ENCODE measurements at places on chromosomes 1 and 21.

- DNase-seq: peak; percentile 42
These were observed 326 bp downstream of the BRWD1 start for GRCh38 chr21:39313042-39313570.

DNA sequence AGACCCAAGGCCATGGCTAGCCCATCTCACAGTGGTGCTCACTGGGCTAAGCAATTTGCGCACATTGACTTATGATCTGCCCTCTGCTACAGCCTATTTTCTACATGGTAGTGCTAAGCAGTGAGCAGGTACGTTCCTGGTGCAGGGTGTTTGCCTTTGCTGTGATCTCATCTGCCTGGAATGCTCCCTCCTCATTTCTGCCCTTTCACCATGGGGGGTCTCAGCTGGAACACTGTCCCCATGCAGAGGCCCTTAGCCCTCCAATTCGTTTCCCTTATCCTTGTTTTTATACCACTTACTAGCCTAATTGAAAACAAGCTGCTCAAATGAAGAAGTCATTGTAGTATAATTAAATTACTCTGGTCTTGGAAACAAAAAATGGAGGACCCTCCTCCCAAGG lies 2.0 kb upstream of the B3GALT5 start:
- no peak for DNase-seq

GRCh38 chr1:106846656-106847055 lies 209.8 kb upstream of the PRMT6 start:
- DNase-seq: no peak

DNA sequence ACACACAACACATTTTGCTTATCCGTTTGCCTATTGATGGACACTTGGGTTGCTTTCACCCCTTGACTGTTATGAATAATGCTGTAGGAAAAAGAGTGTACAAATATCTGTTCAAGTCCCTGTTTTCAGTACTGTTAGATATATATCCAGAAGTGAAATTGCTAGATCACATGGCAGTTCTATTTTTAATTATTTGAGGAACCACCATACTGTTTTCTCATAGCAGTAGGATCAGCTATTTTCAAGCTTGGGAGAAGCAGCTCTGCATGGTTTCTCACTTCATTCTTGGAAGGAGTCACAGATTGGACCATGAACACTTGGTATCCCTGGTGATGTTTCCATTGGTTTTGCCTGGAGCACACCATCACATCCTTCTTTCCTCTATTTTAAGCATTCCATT lies 114.4 kb upstream of the ZP4 start:
- DNase-seq: no peak

- DNase-seq: peak; percentile 4
These were observed 221.3 kb downstream of the MRPL39 start for GRCh38 chr21:25385911-25386474.

DNA sequence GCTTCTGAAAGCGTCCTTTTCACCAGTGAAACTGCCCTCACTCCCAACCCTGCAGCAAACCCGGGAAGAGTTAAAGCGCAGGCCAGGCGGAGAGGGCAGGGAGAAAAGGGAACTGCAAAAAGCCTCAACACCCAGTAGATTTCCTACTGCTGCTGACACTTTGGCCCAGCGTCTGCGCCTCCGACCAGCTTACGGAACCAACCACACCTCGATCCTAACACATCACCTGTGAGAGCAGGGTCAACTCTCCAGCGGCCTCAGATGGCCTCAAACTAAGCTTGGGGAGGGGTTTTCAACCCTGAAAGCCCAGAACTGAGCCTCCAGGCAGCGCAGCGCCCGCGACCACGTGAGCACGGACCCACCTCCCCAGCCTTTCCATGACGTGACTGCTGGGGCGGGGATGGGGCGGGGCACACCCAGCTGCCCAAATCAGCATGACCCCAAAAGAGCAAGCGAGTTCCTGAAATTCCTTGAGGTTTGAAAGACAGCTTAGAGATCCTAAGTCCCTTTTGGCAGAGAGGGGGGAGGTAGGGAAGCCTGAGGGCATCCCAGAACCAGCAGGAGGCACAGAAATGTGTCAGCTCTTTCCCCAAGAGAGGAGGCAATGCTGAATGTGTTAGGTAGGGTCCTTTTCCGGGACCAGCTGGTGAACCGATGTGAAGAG lies 59.1 kb downstream of the ITPKB start:
- DNase-seq: peak; percentile 84

- DNase-seq: no peak
These were observed 19.6 kb downstream of the ZNF362 start for GRCh38 chr1:33275706-33276572.

DNA sequence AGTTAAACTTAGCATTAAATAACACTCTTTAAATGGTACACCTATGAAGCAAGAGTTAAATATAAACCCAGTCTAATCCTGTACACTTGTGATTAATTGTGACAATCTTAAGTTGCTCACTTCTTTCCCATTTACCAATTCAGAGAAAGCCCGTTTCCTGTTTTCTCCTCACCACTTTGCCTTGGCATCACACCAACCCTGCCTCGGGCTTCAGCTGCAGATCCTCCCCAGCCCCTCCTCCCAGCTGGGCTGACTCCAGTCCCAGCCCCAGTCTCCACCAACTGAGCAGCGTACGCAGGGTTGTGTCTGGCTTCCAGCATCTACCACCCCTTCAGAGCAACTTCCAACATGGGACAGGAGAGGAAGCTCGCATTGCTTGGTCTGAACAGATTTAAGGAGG lies 4.1 kb downstream of the PYCR2 start:
- DNase-seq: no peak

DNA sequence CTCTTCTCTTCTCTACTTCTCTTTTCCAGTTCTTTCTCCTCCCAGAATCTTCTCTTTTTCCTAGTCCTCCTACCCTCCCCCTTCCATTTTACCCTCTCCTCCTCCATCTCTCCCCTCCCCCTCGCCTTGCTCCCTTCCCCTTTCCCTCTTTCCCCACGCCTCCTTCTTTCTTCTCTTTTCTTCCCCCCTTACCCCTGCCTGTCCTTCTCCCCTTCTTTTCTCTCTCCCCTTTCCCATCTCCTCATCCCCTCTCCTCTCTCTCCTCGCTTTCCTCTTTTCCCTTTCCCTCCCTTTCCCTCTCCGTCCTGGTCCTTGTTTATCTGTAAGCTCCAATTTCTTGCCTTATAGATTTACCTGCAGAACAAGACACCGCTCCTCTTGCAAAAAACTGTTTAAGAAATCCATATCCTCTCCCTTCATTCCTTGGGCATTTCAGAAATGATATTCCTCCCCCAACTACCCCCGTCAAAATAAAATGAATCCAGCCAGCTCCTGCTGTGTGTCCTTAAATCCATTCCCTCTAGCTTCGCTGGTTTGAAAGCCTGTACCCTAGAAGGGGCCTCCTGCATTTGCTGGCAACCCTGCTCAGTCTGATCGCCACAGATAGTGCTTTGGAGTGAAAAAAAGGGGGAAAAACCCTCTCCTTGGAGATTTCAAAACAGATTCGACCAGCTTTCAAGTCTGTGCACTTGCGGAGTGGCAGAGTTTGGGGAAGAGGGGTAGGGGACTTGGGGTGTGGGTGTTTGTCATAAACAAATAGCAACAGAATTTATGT lies 89.4 kb downstream of the PAPPA2 start:
- no peak for DNase-seq

DNA sequence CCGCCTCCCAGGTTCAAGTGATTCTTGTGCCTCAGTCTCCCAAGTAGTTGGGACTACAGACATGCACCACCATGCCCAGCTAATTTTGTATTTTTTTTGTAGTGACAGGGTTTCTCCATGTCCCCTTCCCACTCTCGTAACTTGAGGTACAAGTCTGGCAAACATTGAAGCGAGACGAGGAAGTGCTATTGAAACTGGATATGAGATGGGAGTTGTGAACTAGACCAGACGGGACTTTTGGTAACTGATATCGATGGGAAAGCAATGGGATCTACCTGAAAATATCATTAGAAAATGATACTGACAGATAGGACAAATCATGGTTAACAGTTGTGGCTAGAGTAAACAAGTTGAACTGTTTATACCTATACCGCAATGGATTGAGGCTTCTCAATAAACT lies 95.2 kb upstream of the TRABD2B start:
- DNase-seq: no peak

DNA sequence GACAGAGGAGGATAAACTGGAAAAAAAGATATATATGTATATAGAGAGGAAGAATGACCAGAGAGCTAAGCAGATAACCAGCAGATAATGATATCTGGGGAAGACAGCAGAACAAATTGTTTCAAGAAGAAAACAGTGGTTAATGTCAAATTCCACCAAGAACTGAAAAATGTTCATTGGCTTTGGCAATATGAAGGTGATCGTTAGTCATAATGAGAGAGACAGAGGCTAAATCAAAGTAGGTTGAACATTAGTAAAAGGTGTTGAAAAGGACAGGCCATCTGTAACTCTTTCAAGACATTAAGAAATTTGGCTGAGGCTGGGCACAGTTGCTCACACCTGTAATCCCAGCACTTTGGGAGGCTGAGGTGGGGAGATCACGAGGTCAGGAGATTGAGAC lies 25.3 kb upstream of the CR2 start:
- DNase-seq: no peak

DNA sequence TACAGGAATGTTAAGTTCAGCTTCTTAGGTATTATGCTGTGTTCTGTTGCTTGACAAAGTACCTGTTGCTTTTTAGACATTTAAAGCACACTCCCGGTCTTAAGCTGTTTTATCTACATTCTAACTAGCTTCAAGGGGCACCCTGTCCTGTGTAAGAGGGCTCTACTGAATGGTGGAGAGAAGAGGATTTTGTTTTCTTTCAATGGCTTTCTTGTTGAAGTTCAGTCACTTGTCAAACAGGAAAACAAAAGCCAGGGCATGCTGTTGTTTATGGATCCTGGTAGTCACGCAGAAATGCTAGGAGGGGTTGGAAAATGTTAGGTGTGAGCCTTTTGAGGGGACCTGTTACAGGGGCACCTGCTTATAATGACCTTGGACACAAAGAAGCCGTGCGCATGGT lies 30.7 kb downstream of the PGM1 start:
- DNase-seq: no peak

DNA sequence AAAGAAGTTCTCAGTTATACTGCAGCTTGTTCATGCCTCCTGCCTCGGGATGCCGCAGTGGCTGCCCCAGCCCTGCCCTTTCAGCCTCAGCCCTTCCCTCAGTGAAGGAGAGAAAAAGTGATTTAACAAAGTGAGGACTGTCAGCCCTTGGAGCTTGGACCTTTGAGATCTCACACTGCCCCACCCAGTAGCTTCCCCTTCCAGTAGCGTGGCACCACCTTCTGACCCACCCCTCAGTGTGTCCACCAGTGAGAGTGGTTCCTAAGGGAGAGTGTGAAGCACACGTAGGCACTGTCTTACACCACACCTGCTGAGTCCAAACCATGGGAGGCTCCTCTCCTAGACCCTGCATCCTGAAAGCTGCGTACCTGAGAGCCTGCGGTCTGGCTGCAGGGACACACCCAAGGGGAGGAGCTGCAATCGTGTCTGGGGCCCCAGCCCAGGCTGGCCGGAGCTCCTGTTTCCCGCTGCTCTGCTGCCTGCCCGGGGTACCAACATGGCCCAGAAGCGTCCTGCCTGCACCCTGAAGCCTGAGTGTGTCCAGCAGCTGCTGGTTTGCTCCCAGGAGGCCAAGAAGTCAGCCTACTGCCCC lies at the start of gene CDA:
CDA (plus strand) TSS at position 464 of the 592 bp plus-strand sequence; CDS start at position 497, 33 bp downstream.
- DNase-seq: no peak

DNA sequence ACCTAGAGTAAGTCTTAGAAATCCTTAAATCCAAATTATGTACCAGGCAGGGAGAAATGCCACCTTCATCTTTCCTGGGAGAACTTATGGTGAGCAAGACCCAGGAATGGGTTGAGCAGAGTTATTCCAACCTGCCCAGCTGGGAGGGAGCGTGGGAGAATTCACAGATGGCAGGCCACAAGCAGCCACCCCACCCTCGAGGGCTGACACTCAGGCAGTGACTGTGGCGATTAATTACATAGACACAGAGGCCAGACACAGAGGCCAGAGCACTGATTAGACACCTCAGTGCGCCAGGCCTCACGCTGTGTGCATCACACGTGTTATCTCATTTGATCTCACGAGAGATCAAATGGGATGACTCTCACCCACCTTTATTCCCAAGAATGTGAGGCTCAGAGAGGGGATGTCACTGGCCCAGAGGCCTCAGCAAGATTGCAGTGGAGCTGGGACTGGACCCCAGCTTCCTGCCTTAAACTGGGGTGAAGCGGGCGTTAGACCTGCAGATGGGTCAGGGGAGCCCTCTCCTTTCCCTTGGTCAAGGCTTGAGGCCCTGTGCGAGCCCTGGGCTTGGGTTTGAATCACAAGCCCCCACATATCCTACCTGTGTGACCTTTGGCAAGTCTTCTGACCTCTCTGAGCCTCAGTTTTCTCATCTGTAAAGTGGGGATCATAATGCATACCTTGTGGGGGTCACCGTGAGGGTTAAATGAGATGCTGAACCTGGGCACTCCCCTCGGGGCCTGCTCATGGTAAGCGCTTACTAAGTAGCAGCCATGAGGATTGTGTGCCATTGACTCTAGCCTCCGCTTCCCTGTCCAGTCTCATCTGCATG lies 28.8 kb upstream of the PADI4 start:
- DNase-seq: no peak

DNA sequence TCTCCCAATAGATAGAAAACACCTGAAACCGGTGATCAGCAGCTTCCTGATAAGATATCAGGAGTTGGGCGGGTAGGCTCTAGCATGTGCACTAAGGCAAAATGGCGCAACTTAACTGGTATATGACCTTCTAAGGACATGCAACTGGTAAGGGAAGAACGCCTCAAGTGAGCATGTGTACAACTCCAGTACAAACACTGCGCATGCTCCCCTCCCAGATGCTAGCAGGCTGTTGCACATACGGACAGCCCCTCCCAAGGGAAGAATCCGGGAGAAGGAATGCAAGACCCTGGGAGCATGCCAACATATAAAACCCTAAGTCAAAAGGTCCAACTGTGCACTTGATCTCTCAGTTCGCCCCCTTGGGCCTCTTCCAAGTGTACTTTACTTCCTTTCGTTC lies 110.8 kb downstream of the TSEN15 start:
- no peak for DNase-seq

GRCh38 chr1:227391879-227392278 lies 73.6 kb upstream of the CDC42BPA start:
- DNase-seq: no peak

- DNase-seq: no peak
These were observed 10.2 kb downstream of the PPFIA4 start for GRCh38 chr1:203036537-203036936.

- no peak for DNase-seq
These were observed 81.6 kb upstream of the LRRC8D start for GRCh38 chr1:89739013-89739843.

DNA sequence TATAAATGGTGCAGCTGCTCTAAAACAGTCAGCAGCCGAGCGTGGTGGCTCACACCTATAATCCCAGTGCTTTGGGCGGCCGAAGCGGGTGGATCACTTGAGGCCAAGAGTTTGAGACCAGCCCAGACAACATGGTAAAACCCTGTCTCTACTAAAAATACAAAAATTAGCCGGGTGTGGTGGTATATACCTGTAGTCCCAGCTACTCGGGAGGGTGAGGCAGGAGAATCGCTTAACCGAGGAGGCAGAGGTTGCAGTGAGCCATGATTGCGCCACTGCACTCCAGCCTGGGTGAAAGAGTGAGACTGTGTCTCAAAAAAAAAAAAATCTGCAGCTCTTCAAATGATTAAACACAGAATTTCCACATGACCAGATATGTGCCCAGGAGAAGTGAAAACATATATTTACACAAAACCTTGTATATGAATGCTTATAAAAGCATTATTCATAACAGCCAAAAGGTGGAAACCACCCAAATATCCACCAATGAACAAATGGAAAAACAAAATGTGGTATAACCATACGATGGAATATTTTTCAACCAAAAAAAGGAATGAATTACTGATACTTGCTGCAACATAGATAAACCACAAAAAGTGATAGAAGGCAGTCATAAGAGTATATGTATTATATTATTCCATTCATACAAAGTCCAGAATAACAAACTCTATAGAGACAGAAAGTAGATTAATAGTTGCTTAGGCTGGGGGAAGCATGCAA lies 14.1 kb downstream of the EPS15 start:
- DNase-seq: no peak

GRCh38 chr21:36254106-36254941 lies 65.7 kb upstream of the MORC3 start:
- DNase-seq: no peak
